ENCODE measurements at places on chromosomes 5 and 9. TPM values are rescaled to one million over a fixed set of nuclear protein-coding genes. Genes with fewer than 3 reads are reported as not detected.

DNA sequence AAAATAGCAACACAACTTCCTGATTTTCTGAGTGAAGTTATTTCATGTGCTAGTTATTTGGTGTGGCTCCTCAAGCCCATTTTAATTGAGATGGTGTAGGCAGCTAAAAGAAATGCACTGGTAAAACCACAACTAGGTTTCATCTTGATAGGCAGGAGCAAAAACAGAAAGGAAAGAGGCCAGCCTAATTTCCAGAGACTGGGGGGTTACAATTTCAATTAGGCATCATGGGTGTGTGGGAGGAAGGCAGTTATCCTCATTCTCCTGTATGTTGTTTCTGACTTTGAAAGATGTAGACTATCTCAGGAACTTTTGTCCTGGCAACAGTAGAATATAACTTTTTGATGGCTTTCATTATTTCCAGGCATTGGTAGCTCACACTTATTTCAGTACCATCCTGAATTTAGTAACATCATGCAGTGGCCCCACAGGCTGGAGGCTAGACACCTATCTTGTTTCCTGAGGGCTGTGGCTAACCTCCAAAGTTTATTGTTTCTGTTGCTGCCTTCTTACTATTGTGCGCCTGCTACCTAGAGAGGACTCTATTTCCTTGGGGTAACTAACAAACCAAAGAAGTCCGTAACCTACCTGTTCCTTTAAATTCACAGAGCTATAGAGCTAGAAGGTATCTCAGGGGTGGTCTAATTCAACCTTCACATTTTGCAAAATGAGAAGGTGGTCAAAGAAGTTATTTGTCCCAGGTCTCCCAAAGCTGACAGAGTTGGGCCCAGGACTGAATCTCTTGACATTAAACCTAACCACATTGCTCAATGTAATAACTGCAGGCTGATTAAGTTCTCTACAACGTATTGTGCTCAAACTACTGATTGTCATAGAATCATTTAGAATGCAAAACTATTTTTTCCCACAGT lies 42.4 kb downstream of the FYB1 start:
- no peak for DNase-seq

DNA sequence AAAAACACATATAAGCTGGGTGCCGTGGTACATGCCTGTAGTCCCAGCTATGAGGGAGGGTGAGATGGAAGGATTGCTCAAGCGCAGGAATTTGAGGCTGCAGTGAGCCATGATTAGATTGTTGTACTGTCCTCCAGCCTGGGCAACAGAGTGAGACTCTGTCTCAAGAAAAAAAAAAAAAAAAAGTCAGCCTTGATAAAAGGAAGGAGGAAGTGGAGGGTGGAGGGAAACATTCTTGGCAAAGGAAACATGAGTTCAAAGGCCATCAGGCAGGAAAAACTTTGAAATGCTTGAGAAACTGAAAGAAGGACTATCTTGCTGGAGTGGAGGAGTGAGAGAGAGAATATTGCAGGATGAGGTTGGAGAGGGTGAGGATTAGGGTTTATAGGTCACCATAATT lies 18.3 kb upstream of the ANKHD1 start:
- no peak for DNase-seq

DNA sequence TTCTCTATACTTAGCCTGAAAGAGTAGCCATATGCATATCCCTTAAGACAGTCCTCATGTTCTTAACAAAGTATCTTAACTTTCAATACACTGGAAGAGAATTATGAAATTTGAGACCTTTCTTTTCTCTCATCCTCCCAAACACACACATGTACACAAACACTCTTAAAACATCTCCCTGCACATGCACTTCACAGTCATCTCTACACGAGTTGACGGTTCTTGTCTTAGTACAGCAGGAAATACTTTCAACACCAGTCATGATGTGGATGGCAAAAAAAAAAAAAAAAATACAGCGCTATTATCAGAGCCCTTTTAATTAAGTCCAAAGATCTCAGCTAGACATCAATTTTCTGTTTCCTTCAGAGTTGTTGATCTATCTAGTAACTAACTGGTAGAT lies 43.6 kb upstream of the PCSK1 start:
- DNase-seq, result no peak

GRCh38 chr5:134569758-134570364 lies 44.4 kb downstream of the JADE2 start:
- no peak for DNase-seq

GRCh38 chr5:177175336-177175735 lies 41.8 kb downstream of the NSD1 start:
- DNase-seq, result no peak

DNA sequence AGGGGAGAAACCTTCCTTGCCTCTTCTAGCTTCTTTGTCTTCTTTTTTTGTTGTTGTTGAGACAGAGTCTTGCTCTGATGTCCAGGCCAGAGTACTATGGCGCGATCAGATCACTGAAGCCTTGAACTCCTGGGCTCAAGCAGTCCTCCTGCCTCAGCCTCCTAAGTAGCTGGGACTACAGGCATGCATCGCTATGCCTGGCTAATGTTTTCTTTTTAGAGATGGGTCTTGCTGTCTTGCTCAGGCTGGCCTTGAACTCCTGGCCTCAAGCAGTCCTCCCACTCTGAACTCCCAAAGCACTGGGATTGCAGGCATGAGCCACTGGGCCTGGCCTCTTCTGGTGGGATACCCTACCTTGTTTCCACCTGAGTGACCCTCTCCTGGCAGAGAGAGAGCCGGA lies 3.4 kb upstream of the PAXX start:
- no peak for DNase-seq

- DNase-seq, result peak; percentile 63
These were observed 823 bp downstream of the ST6GALNAC6 start for GRCh38 chr9:127898433-127899127.

- DNase-seq, result no peak
These were observed 67.3 kb upstream of the SGCD start for GRCh38 chr5:156259618-156260017.

DNA sequence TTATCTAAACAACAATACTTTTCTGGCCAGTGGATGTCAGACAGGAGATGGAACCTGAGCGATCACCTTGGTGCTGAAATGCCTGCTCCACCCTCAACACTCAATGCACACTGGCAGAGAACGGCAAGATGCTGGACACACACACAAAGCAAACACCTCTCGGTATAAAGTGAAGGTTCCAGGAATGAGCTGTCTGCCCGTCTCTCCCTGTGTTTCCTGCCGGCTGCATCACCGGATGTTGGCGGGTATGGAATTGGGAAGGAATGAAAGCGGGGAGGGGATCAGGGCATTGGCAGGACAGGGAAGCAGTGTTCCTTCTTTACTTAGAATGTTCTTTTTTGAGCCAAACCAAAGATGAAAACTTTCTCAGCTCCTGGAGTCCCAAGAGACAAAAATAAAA lies 59.2 kb downstream of the MED10 start:
- DNase-seq, result no peak

DNA sequence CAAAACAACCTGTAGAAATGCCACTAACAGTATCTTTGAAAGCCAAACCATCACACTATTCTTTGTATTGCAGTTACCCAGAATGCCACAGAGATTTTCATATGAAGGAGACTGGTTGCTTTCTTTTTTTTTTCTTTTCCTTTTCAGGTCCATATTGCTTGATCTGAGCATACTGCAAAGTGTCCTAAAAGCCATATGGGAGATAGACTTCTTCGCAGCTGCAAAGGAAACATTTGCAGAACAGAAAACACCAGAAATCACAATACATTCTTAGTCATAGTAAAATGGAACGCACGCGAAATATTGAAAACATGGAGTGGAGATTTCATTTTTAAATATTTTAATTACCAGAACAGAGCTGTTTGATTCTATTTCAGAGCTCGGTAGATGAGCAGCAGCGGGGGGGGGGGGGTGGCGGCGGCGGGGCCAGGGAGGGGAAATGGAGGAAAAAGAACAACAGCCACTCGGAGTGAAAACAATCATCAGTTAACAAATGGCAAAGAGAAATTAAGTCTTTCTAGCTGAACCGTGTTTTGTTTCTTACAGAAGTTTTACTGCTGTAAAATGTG lies 284.1 kb downstream of the NFIB start:
- DNase-seq, result no peak

DNA sequence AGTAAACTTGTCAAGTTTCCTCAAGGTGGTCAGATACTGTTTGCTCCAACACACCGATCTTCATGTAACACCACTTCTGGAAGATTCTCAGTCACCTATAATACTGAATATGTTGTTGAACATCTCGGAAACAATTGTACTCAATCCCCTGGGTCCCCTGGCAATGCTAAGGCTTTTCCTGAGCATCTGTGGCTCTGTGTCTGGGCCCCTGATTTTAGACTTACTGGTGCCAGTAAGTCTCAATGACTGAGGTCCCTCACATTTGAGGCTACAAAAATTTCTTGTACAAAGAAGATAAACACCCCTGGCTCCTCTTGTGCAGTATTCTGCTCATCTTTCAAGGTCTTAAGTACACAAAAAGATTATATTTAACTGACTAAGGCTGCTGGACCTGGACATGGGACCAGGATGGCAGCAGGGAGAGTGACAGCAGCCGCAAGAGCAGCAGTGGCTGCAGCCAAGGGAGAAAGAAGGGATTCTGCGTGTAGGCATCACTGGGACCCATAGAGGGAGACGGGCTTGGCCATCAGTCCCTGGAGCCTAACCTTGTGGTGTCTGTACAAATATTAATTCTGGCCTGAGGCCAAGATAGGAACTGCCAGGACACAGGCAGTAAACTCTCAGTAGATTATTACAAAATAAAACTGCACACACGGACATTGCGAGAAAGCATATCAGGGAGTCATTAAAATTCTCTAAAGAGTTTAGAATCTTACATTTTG lies 49.0 kb upstream of the TNPO1 start:
- peak; percentile 33 for DNase-seq

DNA sequence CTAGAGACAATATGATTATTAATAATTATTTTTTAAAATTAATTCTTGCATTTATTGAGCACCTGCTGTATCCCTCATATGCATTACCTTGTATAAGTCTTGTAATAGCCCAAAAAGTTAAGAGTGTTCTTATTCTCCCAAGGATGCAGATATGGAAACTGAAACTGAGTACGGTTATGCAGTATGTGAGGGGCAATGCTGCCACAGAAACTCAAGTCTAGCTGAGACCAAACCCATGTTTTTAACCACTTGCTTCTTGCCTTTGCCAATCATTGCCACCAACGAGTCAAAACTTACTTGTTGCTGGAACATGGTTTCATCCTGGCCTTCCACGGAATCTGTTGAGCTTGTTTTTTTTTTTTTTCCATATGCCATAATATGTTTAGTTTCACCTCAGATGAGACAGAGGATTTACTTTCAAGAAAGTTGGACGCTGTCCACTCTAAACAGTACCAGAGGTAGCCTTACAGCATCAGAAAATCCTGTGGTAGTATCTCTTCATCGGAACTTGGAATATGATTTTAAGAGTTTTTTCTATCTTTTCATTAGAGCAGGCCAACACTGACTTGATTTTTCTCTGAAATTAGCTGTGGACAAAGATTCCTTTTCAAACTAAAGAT lies 27.9 kb downstream of the DOCK8 start:
- no peak for DNase-seq

GRCh38 chr5:60490597-60491166 lies 209.3 kb downstream of the DEPDC1B start:
- DNase-seq, result no peak

NNT gene
- total RNA-seq, result 102 TPM

DDX4 gene
- total RNA-seq, result not detected

PHF24 gene
- 0.08 TPM for total RNA-seq

CDKN2B-AS1 gene
- 1.1 TPM for total RNA-seq

FCN2 gene
- total RNA-seq, result not detected

All from hepatocyte (in vitro differentiated cells).